T47D (cell line): ENCODE measurements at places on chromosomes 12 and 14.

DNA sequence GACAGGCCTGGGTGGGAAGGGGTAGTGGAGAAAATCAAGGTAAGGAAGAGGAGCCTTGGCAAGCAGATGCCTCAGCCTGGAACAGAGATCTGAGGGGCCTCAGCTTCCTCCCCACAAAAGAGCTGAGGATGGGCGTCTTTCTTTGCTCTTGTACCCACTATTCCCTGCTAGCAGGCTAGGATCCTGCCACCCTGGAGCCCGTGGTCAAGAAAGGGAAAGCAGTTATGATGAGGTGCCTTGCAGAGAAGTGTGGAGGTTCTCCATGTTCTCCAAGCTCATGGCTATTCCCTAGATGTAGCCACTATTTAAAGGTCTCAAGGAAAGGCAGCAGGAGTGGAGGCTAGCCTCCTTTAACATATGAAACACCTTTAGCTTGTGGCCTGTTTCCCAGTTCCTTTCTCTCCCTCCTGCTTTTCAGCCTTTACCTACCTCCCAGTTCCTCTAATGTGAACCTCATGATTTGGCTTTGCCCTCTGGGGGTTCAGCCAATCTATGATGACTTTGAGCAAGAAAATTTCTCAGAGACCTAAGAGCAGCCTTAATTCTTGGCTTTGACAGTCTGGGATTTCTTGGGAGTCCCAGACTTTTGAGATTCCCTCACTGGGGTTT lies 1.1 kb downstream of the IKZF4 start:
- no peak for DNase-seq

DNA sequence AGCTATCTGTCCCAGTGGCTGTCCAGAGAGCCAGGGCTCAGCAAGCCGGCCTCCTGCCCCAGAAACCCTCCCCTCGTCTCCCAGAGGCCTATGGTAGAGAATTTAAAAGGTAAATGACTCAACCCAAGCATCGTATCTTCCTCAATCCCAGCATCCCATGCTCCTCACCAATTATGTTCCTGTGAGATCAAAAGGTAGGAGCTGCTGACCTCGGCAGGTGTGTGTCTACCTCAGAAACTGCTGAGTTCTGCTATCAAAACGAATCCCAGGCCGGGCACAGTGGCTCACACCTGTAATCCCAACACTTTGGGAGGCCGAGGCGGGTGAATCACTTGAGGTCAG lies 49.3 kb downstream of the FOXN3 start:
- DNase-seq, result no peak

- no peak for DNase-seq
Measured at GRCh38 chr14:21384494-21384851, 654 bp upstream of the SUPT16H start.

GRCh38 chr14:77220246-77221017 lies 38.8 kb downstream of the TMEM63C start:
- no peak for DNase-seq

DNA sequence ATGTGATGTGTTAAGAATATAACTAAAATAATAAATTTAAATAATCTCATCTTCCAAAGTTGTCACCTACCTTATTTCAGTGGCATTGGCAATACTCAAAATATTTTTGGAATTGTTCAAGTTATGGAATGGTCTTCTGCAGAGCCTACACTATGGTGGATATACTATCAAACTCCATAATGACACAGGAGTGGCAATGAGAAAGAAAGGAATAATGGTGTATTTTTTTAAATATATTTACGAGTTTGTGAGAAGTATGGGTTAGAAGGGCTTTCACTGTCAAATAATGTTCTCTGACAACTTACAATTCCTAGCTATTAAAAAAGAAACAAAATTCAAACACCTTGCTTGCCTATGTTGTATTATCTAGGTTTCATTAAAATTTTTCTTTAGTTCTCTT lies 38.1 kb downstream of the HEATR5A start:
- DNase-seq, result no peak

GRCh38 chr14:101521978-101522377 lies 39.3 kb upstream of the DIO3 start:
- no peak for DNase-seq

DNA sequence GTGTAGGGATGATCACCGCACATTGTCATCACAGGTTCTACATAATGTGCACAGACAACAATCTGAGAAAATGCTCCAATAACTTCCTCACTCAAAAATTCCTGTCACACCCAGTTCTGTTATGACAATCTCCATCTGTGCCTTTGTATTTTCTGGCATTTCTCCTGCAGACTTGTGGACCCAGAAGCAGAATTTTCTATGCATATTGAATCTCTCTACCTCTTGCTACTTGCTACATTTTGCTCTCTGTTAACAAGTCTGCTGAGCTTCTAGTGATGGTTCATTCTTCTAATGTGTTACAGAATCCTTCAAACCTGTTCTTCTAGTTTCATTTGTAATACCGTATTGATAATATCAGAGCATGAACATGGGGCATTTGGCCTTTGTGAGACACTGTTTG lies 127.8 kb upstream of the PTPRQ start:
- peak; percentile 78 for DNase-seq

DNA sequence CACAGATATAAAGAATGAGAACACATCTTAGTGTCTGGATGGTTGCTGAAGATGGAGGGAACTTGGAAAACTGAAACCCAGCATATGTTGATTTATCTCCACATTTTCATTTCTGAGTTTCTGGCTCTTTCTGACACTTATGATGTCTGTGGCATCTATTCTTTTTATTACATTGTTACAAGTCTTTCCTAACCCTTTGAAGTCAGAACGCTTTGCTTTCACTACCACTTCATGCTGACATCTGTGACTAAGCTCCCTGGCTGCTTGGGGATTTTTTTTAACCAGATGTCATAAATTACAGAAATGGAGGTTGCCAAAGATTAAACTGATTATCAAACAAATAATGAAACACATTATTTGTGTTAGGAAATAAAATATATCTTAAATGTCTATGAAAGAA lies 188.7 kb downstream of the KITLG start:
- DNase-seq, result no peak

DNA sequence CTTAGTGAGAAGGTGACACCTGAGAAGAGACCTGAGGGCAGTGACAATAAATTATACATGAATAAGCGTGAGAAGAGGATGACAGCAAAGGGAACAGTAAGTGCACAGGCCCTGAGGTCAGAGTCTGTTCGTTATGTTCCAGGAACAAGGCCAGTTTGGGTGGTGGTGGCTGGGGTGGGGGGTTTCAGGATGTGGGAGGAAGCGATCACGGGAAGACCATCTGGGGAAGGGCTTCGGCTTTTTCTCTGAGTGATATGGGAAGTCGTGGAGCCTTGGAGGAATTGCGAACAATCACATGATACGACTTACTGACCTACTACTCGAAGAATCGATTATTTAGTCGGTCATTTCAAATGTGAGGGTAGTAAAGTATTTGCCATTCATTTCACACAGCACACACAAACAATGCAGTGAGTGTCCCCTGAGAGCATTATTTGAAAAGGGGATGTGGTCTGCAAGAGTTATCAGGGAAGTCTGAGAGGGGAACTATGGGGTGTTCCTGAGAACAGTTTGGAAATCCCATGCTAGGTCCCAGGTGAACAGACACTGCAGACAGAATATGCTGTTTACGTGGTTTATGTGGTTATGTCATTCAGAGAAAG lies 94.7 kb downstream of the SLC38A1 start:
- no peak for DNase-seq

GRCh38 chr14:102348376-102348775 lies 14.3 kb downstream of the CINP start:
- DNase-seq, result no peak

- DNase-seq, result no peak
Measured at GRCh38 chr12:92300777-92301176, 155.1 kb upstream of the BTG1 start.

GRCh38 chr12:49652921-49653520 lies 29.7 kb downstream of the PRPF40B start:
- no peak for DNase-seq

GRCh38 chr12:12018454-12018853 lies 52.3 kb upstream of the BCL2L14 start:
- no peak for DNase-seq

GRCh38 chr12:132506328-132507160 lies 16.6 kb downstream of the FBRSL1 start:
- DNase-seq, result no peak

- DNase-seq, result no peak
Measured at GRCh38 chr14:74426202-74426582, at the start of gene SYNDIG1L. TSS of gene SYNDIG1L (minus strand) at chr14:74426210. CDS start at chr14:74409744, 16,466 bp downstream.

GRCh38 chr12:54082397-54082892 lies 28.8 kb downstream of the HOXC4 start:
- DNase-seq, result peak; percentile 35

- peak; percentile 93 for DNase-seq
Measured at GRCh38 chr12:57243521-57244311, 7.3 kb downstream of the STAC3 start.

GRCh38 chr14:76484355-76484754 lies 108.4 kb downstream of the ESRRB start:
- no peak for DNase-seq

- no peak for DNase-seq
Measured at GRCh38 chr14:86065407-86065806, 535.5 kb downstream of the FLRT2 start.

DNA sequence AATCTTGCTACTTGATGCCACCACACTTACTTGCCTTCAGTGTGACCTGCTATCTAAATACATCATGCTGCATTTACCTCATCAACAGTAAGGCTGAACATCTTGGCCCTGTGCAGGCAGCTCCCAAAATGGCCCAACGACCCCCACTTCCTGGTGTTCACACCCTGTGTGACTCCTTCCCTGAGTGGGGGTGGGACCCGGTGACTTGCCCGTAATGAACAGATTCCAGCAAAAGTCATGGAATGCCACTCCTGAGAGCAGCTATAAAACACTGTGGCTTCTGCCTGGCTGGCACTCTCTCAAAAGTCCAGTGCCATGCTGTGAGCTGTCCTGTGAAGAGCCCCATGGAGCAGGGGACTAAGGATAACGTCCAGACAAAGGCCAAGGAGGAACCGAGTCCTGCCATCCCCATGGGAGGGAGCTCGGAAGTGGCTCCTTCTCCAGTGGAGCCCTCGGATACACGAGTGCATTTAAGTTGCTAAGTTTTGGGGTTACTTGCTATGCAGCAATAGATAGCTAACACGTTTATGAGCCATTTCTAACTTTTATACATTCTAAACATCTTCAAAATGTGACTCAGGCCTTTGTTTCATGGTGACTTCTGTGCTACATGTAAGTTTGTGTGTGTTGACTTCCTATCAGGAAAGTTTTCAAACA lies 33.0 kb downstream of the P2RX2 start:
- DNase-seq, result no peak

GRCh38 chr12:75870878-75871277 lies 160.7 kb downstream of the PHLDA1 start:
- DNase-seq, result no peak

DNA sequence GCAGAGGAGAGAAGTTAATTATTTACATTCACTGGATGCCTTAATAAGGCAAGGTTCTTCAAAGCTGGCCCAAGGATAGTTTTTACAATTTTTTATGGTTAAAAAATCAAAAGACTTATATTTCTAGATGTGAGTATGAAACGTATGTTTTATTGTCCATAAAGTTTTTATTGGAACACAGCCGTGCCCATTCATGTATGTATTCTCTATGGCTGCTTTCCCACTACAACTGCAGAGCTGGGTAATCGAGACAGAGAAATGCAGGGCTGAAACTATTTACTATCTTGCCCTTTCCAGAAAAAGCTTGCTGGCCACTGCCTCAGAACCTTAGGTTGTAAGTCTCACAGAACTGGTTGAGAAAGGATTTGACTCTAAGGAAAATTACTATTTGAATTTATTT lies 16.4 kb downstream of the JKAMP start:
- no peak for DNase-seq
